MV-4-11 (cell line): ENCODE measurements at places on chromosomes 13 and 19.

- no peak for DNase-seq
Observed at GRCh38 chr13:97120346-97120745, 101.8 kb upstream of the MBNL2 start.

GRCh38 chr13:30457306-30457891 lies 8.3 kb downstream of the HMGB1 start:
- DNase-seq: no peak

GRCh38 chr13:113837560-113838355 lies 26.1 kb downstream of the GAS6 start:
- peak; percentile 83 for DNase-seq

DNA sequence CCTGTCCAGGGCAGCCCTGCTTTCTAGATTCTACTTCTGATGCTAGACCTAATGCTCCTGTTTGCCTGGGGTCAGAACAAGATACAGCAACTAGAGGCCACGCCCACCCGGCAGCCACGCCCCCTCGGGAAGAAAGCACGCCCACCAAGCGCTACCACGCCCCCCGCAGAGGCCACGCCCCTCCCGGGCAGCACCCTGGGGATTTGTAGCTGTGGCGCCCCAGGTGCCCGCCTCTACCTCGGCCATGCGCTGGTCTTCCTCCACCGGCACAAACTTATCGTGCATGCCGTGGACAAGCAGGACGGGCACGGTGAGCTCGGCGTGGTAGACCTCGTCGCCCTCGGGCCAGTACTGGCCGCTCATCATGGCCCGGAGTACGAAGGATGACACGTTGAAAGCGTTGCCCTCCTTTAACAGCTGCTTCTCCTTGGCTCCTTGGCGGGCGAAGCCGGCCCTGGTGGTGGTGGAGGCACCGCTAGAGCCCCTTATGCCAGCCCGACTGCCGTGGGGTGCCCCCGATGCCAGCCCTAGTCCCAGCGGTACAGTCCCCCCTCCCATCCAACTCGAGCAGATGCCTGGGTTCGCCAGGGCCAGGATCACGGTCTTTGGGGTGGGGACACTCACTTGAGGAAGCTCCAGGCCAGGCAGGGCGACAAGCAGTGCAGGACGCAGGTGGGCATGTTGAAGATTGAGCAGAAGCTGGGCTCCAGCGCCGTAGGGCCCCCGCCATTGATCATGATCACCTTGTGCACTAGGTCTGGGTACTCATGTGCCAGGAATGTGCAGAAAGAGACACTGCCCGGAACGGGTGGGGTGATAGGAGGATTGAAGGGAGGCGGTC lies 9.0 kb downstream of the ABHD8 start:
- DNase-seq: peak; percentile 37

- DNase-seq: no peak
Observed at GRCh38 chr13:110780422-110780821, 66.9 kb downstream of the ING1 start.

GRCh38 chr13:51562011-51562671 lies 22.1 kb upstream of the WDFY2 start:
- DNase-seq: peak; percentile 93

GRCh38 chr13:48680756-48681392 lies 27.1 kb downstream of the CYSLTR2 start:
- peak; percentile 84 for DNase-seq

DNA sequence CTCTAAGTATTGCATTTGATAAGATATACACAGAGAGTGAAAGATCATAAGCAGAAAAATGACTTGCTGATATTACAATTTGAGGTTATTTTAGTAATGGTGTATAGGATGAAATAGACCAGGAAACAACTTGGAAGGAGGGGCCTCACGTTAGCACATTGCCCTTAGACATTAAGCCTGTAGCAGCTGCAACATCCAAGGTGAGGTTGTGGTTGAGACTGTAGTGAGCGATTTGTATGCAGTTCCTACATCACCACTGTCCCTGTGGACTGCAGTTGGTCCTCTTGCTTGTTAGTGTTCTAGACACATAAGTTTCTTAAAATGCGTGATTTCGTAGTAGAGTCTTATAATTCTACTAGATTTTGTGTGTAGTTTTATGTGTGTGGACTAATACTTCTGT lies 311.3 kb downstream of the ATP8A2 start:
- no peak for DNase-seq

- peak; percentile 31 for DNase-seq
Observed at GRCh38 chr13:49374585-49375290, 69.1 kb downstream of the CAB39L start.

GRCh38 chr13:59038824-59039223 lies 1124.9 kb downstream of the DIAPH3 start:
- DNase-seq: no peak

GRCh38 chr19:22628401-22628800 lies 5.7 kb upstream of the ZNF492 start:
- DNase-seq: no peak

- no peak for DNase-seq
Observed at GRCh38 chr13:40315416-40316064, 350.9 kb downstream of the FOXO1 start.

DNA sequence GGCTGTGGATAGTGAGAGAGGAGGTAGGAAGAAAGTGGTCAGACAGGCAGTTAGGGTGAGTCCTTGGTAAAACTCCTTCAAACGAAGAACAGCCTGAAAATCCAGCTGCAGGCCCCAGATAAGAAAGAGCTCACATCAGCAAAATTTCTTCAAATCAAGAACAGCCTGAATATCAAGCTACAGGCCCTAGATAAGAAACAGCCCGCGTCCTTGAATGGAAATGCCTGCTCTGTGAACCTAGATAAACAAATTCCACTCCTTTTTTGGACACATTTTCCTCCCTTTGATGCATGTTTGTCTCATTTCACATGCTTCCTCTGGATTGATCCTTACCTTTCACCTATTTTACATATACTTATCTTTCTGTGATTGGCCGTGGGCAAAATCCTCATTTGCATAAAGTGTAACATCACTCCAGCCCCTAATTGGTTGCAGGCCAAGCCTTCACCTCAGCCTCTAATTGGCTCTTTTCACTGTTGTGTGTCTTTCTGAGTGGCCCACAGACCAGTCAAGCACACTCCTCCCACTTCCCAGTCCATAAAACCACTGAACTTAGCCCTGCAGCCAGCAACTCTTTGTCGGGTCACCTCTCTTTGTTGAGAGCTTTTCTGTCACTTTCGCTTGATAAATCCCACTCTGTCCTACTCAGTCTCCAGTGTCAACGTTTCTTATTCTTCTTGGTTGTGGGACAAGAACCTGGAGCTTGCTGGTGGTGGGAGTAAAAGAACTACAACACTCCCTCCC lies 6.0 kb upstream of the SULT2A1 start:
- DNase-seq: no peak

GRCh38 chr19:20964798-20965197 lies 41.7 kb downstream of the ZNF85 start:
- DNase-seq: no peak

GRCh38 chr19:38695317-38695683 lies 47.9 kb downstream of the ACTN4 start:
- peak; percentile 54 for DNase-seq

DNA sequence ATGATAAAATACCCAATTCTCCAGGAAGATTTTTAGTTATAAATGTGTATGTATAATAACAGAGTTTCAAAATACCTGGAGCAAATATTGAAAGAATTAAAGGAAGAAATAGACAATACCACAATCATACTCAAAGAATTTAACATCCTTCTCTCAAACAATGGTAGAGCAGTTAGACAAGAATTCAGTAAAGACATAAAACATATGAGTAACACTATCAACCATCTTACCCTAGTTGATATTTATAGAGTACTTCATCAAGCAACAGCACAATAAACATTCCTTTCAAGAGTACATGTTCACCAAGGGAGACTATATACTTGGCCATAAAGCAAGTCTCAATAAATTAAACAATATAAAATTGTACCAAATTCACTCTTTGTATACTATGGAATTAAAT lies 108.4 kb downstream of the DLEU7 start:
- no peak for DNase-seq

- DNase-seq: peak; percentile 66
Observed at GRCh38 chr13:37701306-37701705, 102.7 kb upstream of the POSTN start.

GRCh38 chr19:10946958-10947657 lies 13.7 kb upstream of the SMARCA4 start:
- DNase-seq: no peak

- no peak for DNase-seq
Observed at GRCh38 chr13:97344265-97345175, 89.4 kb upstream of the RAP2A start.

GRCh38 chr13:94534166-94534565 lies 54.7 kb upstream of the DCT start:
- no peak for DNase-seq

- DNase-seq: no peak
Observed at GRCh38 chr19:7579182-7579581, 16.5 kb upstream of the CAMSAP3 start.

DNA sequence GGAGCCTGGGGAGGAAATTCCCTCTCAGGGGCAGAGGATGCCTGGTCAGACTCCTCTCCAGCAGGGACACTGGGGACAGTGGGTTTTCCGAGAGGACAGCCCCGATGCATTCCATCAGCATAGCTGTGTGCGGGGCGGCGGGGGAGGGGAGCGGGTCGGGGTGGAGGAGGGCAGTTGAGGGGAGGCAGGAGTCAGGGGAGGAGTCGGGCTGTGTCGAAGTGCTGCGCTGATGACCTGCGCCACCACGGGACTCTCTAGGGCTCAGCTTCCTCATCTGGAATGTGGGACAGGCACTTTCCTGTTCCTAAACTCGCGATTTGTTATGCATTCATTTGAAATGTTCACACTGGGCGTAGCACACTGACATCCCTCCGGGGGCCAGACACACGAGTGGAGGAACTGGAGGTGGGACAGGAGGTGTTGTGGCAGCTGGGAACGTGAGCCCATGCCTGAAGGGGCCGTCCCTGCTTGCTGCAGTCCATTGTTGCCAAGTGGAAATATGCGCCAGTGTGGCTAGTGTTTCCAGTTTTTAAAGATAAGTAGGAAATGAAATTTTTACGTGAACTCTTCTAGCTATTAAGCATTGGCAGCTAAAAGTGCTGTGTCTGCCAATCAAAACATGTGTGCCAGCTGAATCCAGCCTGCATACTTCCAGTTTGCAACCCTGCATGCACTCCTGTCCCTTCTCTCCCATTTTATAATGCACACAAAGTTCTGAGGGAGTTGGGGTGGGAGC lies 43.3 kb downstream of the FLT1 start:
- DNase-seq: no peak

DNA sequence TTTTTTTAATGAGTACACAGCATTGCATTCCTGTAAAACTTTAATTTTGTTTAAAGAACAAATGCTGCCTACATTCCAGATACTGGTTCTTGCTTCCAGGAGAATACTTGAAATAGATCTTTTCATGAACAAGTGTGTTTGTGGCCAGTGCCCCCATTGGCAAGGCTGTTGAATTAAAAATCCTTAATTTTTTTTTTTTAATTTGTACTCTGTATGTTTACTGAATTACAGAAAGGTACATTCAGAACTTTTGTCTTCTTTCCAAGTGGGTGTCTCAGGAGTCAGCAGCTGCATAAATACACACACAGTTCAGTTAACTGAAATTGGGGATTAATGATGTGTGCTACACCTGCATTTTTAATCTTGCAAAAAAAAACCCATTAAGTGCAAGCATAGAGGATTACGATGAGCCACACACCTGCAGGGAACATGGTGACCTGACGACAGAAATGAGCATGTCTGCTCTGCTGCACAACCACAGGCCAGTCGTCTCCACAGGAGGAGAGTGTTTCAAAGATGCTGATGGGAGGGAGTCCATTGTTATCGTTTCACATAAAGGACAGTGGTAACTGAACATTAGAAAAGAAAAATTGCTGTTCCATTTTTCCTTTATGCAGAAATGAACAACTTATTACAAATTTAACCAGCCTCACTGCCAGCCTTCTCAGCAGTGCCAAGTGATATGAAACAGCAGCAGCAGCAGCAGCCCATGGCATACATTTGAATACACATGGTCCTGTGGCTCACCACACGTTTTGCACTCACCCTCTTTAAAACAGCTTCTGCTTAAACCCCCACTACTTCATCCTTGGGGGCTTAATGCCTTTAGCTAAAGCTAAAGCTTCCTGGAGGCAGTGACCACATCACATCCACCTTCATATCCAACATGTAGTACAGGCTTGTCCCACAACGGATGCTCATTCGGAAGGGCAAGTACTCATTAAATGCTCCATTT lies 72.3 kb upstream of the RFC3 start:
- no peak for DNase-seq

DNA sequence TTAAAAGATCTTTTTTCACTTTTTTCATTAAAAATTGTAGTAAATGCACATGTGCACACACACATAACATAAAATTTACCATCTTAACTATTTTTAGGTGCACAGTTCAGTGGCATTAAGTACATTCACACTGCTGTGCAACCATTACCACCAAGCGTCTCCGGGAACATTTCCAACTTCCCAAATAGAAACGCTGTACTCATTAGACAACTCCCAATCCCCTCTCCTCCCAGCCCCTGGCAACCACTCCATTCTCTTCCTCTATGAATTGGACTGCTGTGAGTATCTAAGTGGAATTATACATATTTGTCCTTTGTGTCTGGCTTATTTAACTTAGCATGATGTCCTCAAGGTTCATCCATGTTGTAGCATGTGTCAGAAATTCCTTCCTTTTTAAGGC lies 11.6 kb downstream of the GJB2 start:
- no peak for DNase-seq
